CD4-positive, alpha-beta T cell treated with Interleukin-6 at 100 ng/mL for 8 hours (primary cell): ENCODE measurements at places on chromosomes 4 and X.

DNA sequence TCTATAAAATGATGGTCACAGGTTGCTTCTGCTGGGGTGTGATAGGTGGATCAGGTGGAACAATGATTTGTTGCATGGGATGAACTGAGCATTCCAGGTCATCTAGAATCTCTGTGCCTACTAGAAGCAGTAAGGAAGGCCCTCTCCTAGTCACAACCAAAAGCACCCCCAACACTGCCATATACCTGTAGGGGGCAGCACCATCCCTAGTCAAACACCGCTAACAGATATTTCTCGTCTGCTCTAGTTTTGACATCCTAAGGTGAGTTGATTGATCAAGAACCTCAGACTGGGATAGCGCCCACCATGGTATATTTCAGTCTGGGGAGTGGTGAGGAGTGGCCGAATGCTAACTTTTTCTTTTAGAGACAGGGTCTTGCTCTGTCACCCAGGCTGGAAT lies 160.2 kb downstream of the NHS start:
- DNase-seq, result no peak

GRCh38 chr4:3406431-3406830 lies 35.3 kb upstream of the HGFAC start:
- no peak for DNase-seq

DNA sequence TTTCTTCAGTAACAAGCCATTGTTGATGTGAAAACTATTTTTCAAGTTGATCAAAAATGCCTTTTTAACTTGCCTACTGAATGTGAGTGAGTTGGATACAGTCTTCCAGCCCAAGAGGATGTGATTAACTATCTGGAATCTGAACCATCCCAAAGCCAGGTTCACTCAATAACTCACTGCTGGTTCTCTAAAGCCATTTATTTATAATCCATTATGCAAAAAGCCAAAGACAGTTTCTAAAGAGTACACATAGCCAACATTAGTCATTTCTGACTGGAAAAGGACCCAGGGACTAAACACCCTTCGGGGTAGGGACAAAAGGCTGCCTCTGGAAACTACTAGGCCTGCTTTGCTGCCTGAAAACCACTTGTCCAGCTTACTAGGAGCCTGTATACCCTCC lies 109.6 kb downstream of the SHROOM4 start:
- no peak for DNase-seq

DNA sequence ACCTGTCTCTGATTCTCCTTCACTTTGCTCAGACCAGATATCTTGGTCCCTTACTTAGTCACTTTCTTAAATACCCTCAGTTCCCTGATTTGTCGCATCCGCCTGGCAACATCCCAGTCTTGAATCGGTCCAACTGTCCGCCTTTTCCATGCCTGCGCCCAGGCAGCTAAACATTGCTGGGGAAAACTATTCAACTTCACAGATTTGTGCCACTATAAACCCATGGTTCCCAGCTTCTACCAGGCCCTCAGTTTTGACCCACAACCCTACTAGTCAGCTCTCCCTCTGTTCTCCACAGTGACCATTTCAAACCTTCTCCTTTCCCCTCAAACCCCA lies 451 bp upstream of the FGD1 start:
- DNase-seq, result no peak

DNA sequence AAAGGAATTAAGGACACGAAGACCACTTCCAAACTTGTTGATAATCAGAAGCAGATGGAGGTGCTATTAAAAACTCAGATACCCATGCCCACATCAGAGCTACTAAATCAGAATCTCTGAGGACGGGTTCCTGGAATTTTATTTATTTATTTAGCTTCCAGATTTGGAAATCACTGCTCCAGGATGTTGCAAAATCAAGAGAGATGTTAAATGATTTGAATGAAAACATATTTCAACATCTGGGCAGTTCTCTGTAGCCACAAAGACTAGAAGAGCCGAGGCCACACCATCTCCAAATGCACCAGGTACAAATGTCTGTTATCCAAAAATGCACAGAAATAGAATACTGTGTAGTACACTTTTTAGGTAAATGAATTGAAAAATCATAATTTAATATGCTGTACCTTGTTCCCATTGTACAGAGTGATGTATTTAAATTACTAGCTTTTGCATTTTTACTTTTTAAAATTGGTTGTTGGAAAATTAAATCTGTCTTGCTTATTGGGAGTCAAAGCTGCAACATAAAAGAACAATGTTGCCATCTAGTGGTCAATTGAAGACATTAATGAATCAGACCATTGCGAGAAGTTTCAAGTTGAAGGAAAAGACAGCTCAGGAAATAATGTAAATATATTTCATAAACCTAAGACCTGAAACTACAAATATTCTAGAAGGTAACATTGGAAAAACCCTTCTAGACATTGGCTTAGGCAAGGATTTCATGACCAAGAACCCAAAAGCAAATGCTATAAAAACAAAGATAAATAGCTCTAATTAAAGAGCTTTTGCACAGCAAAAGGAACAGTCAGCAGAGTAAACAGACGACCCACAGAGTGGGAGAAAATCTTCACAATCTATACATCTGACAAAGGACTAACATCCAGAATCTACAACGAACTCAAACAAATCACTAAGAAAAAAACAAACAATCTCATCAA lies 151.3 kb upstream of the TTC29 start:
- peak; percentile 29 for DNase-seq

DNA sequence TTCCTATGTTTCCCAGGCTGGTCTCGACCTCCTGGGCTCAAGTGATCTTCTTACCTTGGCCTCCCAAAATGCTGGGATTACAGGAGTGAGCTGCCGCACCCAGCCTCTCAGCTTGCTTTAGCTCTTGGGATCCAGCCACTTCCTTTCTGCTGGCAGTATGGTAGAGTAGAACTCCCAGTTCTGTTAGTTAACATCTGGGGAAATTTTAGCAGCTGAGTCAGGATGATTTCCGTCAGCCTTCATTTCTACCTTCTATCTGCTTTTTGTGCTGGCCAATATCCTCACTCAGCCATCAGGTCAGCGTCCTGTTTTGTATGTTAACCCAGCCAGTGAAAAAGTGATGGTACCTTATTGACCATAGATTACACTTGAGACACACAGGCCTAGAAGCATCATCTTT lies 59.3 kb upstream of the GPC4 start:
- no peak for DNase-seq

DNA sequence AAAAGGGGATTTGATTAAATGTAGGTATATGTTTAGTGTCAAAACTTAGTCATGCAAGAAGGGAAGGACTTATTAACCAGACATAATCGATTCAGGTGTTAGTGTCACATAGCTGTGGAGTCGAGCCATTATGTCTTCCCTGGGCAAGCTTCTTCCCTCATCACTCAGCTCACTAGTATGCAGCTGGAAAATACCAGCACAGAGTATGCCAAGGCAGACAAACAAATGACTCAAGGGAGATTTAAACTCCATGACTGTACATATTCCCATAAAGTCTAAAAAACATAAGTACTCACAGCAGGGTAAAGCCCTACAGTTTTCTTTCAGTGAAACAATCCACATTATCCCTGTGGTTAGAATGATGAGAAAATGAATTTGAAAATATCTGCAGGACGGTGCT lies 304.5 kb downstream of the CBLL2 start:
- no peak for DNase-seq

GRCh38 chr4:173288698-173289352 lies 45.3 kb downstream of the HMGB2 start:
- DNase-seq, result no peak

DNA sequence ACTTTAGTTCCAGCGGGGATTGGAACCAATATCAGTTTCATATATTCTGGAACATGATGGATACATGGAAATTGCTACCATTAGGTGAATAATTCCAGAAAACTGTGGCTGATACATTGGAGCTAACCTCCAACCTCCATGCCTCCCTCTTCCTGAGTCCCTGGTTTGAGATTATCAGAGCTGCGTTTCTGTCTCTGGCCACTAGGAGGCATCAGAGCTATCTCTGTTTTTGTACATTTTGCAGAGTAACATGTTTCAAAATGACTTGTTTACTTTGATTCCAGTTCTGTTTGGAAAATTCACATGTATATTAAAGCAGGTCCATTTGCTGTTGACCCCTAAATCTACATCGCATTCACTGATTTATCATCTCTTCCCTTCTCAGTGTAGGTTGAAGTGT lies 2.4 kb upstream of the RAB40AL start:
- peak; percentile 13 for DNase-seq

DNA sequence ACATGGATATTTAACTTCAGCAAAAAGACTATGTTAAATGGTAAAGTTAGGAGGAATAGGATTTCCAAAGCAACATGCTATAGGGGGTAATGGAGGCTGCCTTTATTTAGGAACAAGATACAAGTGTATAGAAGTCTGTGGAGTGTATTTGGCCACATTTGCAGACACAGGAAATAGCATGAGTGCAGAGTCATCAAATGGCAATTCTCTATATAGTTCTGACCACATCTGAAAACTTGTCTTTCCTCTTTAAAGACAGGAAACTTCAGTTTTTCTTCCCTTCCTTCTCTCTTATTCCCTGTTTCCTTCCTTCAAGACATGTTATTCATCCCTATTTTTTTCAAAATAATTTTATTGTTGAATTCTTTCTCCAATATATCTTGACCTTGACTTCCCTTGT lies 119.3 kb upstream of the PITX2 start:
- DNase-seq, result no peak

DNA sequence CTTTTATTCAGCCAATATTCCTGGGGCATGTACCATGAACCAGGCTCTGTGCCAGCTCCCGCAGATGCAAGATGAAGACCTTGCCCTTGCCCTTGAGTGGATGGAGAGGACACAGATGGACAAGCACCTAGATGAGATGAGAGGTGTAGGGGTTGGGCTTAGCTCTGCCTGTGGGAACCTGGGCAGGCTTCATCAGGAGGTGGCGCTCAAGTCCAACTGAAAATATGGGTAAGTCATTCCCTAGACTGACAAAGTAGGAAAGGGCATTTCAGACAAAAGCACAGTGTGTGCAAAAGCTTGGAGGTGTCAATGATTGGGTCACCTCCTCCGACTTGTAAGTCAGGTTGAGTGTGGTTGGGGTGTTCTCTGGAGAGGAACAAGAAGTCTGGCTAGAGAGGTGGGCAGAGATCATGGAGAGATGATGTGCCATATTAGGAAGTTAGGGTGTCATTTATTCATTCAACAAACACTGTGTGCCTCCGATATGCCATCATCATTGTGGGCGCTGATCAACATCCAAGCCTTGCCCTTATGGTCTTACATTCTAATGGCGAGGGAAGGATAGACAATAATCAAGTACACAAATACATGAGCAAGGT lies 64.6 kb downstream of the ANAPC4 start:
- DNase-seq, result no peak

DNA sequence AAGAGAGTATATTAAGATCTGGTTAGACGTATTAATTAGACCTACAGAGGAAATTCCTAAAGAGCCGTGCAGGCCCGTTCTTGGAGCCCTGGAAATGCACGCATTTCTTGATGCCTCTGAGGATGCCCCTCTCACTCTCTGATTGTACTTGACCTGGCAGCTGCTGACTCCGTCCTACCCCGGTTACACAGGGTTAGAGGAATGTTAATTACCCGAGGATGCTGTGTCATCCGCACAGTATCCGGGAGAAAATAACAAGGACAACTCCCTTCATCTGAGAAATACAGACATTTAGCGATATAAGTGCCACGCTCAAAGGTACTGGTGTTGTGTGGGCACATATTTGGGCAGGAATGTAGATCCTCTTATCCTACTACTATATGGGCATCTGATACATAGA lies 404.6 kb upstream of the FAT1 start:
- DNase-seq, result no peak

- no peak for DNase-seq
These were observed 29.4 kb downstream of the TRPC5 start for GRCh38 chrX:112053169-112053568.

DNA sequence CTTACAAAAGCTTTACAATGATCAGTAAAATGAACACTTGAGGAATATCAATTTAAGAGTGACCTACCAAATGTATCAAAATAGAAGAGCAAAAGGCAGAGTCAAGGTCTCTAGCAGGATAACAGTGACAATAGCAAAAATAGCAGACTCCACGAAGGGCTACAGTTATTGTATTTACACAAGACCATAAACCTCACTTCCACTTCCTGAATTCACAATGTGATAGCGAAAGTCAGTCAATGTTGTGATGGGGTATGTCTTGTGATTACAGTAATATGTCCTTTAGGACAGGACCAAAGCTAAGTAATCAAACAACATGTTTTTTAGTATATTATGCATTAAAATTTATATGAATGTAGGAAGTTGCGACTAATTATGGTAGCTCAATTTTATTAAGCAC lies 139.6 kb downstream of the IQCM start:
- no peak for DNase-seq
